ENCODE measurements at places on chromosomes 3 and 15.

DNA sequence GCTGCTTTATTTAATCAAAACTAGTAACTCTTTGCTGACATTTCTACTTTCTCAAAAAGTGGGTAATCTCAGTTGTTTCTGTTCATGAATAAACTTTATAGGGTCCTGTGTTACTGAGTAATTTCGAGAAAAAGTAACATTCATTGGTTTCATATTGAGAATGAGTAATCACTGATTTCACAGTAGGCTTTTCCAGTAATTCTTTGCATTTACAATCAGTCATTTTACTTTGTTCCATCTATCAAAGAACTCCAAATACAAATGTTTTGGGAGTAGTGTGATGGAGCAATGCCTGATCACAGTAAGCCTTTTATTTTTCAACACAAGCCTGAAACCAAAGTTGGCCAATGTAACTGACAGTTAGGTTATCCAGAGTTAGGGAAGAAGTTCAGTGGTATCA lies 353.6 kb downstream of the ULK4 start:
- no peak for DNase-seq

DNA sequence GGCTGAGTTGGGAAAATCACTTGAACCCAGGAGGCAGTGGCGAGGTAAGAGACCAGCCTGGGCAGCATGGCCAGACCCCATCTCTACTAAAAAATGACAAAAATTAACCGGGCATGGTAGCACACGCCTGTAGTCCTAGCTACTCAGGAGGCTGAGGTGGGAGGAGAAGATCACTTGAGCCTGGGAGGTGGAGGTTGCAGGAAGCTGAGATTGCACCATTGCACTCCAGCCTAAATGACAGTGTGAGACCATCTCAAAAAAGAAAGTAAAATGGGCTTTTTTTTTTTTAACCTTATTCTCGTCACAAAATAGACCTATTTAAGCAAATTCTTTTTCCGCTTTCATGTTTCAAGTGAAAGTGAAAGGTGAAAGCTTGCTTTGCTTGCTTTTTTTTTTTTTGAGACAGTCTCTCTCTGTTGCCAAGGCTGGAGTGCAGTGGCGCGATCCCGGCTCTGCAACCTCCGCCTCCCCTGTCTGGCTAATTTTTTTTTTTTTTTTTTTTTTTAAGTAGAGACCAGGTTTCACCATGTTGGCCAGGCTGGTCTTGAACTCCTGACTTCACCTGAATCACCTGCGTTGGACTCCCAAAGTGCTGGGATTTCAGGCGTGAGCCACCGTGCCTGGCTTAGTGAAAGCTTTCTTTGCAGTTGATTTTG lies 3.6 kb downstream of the PDIA3 start:
- DNase-seq: peak; percentile 16

GRCh38 chr3:120497336-120497735 lies 46.5 kb upstream of the FSTL1 start:
- no peak for DNase-seq

DNA sequence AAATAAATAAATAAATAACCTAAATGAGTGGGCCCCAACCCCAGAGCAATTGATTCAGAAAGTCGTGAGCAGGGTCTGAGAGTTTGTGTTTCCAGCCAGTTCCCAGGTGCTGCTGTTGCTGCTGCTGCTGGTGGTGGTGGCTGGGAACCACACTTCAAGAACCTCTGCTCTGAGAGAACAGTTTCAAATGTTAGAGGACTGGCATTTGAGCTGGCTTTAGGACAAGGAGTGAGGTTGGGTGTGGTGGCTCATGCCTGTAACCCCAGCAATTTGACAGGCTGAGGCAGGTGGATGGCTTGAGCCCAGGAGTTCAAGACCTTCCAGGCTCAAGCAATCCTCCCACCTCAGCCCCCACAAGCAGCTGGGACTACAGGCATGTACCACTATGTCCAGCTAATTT lies 123.1 kb upstream of the UBE2E1 start:
- DNase-seq: no peak

DNA sequence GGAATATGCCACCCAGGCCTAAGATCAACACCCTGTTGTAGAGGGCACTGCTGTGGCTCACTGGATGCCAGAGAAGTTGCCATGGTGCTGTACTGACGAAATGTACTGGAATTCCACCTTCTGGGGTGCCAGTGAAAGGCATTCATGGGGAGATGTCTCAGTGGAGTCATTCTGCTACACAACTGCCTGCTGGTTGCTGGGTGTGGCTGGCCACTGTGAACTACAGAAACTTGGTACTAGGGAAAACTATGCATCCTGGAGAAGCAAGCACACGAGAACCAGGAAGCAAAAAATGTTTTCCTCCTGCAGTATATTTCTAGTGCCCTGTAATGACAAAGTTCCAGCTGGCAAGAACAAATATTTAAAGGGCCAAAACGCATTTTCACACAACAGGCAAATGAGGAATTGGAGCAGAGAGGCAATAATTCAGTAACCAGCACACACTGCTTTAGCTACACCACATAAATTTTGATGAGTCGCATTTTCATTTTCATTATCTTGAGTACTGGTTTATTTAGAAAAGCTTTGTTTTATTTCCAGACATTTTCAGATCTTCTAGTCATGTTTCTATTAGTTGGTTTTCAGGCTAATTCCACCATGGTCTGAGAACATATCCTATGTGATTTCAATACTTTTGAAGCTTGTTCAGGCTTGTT lies 18.3 kb upstream of the RFX7 start:
- no peak for DNase-seq

DNA sequence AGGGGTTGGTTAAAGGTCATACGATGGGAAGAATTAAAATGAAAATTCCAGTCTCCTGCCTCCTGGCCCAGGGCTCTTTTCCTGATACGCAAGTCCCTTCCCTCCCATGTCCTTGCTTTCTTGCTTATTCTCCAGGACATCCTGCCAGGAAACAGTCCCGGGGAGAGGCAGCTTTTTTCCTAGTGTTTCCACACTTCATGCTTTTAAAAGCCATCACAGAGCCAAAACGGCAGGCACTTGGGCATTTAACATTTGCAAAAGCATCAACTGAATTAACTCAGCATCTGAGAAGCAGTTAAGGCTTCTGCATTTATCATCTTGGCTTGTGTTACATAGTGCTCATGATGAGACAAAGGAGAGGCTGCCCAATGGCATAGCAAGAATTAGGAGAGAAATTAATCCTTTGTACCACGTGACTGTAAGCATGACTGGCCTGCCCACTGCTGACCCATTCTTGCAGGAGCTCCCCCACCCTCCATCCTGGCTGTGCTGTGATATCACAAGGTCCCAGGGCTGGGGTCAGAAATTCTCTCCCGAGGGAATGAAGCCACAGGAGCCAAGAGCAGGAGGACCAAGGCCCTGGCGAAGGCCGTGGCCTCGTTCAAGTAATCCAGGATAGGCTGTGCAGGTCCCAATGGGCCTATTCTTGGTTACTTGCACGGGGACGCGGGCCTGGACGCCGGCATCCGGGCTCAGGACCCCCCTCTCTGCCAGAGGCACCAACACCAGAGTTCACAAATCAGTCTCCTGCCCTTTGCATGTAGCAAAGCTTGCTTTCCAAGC lies 21.6 kb upstream of the VILL start:
- no peak for DNase-seq

DNA sequence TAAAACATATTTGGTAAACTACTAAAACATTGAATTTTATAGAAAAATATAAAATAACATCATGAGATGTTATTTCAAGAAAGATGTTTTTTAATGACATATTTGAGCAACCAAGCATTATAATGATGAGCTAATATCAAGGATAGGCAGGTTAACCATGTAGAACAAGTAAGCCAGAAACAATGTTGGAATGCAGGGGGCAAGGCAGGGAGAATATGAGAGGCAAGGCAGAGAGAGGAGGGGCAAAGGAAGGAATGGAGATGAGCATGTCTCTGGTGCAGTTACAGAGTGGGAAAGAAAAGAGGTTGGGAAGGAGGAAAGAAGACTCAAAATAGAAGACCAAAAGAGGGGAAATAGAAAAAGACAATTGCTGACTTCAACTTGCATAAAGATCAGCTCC lies 390.4 kb downstream of the MCTP2 start:
- no peak for DNase-seq

- DNase-seq: no peak
Observed at GRCh38 chr3:73745526-73746191, 120.9 kb upstream of the PDZRN3 start.

DNA sequence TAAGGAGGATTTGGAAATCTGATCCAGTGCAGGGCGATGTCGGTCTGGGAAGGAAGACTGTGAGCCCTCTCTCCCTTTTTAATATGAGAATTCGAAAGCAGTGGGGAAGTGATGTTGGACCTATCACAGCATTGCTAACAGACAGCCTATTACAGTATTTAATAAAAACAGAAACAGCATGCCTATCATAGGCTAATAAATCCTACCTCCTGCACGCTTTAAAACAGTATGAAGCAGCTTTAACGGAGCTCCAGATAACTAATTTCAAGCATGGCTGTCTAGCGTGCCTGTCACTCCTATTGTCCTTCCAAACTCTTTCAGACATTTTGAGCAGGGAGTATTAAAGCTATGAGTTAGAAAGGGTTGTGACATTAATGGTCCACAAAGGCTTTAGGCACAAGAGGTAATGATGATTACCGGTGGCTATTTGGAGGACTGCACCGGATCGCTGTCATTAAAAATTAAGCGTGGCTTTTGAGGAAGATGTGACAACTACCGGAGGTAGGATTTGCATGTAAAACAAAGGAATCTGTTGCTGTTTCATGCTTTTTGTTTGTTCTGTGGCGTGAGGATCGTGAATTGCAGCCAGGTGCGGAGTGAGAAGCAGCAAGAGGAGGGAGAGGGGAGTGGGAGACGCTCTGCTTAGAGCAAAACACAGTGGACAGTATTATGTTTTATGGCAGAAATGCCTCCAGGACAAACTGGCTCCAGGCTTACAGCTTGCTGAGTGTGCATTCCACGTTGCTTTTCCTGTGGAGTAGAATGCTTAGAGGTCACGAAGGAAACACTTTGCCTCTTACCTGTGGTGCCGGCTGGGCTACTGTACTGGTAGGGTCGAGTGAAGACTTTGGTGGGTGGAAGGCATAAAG lies at the start of gene KCNMB2:
Gene KCNMB2, plus strand, starts transcription at position 226 of the 869 bp plus-strand sequence.
- DNase-seq: no peak

- DNase-seq: no peak
Observed at GRCh38 chr3:186268616-186269448, 93.2 kb downstream of the DGKG start.

DNA sequence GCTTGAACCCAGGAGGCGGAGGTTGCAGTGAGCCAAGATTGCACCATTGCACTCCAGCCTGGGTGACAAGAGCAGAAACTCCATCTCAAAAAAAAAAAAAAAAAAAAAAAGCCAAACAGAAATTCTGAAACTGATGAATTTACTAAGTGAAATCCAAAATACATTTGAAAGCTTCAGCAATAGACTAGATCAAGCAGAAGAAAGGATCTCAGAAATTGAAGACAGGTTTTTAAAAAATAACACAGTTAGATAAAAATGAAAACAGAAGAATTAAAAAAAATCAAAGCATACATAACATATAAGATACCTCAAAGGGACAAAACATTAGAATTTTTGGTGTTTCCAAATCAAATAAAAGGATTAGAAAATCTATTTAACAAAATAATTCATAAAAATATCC lies 114.4 kb downstream of the TP63 start:
- DNase-seq: no peak
